ENCODE measurements at places on chromosomes 4 and X. TPM values are rescaled to one million over a fixed set of nuclear protein-coding genes. Genes with fewer than 3 reads are reported as not detected.

DNA sequence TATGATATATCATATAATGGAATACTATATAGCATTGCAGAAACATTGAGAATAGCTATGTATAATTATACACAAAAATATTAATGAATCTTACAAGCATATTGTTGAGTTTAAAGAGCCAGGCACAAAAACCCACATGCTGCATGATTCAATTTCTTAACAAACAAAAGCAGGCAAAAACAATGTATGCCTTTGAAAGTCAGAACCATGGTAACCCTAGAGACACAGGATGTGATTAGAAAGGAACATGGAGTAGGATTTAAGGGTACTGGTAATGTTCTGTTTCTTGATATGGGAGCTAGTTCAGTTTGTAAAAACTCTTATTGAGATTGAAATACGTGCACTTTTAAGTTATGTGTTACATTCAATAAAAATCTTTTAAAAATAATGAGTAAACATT, 21.5 kb downstream of the CXCL8 start:
- DNase-seq: no peak

- no peak for DNase-seq
Measured at GRCh38 chrX:145552643-145553042, 265.0 kb upstream of the SLITRK2 start.

DNA sequence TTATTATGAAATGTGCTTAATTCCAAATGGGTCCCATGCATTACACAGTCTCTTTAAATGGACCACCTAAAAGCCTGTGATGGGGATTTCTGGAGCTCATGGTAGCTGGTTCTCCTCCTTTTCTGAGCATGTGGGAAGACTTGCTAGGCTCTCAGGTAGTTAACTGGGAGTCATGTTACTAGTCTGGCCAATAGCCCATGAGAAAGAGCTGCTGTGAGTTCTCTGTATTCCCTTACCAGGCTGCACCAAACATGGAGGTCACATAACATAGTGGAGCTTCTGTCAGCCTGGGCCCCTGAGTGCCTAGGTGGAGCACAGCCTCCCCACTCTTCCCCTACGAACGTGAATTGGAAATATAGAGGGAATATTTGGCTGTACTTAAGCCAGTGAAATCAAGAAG, 198.4 kb downstream of the MAML3 start:
- DNase-seq: no peak

The COL4A5 gene
- 7.0 TPM for total RNA-seq

DNA sequence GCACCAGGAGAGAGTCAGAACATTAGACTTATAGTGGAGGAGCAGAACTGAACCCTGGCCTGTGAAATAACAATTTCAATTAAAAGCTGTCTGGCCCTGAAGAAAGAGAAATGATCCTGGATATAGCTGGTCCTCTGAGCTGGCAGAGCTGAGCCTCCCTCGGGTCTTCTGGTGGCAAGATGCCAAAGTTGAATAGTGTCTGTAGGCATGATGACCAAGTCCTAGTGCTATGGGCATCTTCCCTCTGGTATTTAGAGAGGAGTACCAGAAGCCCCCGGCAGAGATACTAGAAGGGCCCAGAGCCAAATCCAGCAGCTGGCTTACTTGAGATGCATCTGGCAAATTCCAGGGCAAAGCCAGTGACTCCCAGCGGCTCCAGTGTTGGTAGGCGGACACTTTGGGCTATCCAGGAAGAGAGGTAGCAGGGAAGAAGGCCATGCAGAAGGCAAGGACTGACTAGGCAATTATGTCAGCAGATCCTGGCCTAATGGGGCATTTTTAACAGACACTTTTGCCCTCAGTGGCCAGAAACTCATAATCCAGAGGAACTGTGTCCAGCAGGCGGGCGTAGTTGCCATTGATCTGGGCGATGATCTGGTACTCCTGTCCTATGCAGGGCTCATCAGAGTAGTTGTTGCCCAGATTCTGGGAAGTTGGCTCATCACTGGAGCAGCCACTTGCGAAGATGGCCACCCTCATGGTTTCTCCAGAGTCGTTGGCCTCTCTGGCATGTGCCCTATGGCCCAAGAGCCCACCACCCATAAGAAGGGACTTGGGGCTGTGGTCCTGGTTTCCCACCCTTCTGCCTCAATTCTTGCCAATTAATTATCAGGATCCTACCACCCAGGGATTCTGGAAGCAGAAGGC, 17.9 kb downstream of the VSIG4 start:
- no peak for DNase-seq

The ATP1B4 gene
- not detected for total RNA-seq

The FBXO8 gene
- total RNA-seq: 22.2 TPM

- DNase-seq: no peak
Measured at GRCh38 chrX:140664939-140665338, 44.6 kb upstream of the LINC00632 start.

- DNase-seq: no peak
Measured at GRCh38 chr4:26074712-26075430, 160.9 kb downstream of the SMIM20 start.

All from colonic mucosa (tissue), 4 donors.